Activated T-helper 2 cell treated with anti-CD3 and anti-CD28 coated beads, Interferon-gamma antibody, Interleukin-2, Interleukin-4, amounts not matched to agents 10 μg/mL and 5 μg/mL and 100 μg/mL, durations not matched to agents 14 hours and 24 hours and 36 hours (primary cell): ENCODE measurements at places on chromosomes 5 and 9.

DNA sequence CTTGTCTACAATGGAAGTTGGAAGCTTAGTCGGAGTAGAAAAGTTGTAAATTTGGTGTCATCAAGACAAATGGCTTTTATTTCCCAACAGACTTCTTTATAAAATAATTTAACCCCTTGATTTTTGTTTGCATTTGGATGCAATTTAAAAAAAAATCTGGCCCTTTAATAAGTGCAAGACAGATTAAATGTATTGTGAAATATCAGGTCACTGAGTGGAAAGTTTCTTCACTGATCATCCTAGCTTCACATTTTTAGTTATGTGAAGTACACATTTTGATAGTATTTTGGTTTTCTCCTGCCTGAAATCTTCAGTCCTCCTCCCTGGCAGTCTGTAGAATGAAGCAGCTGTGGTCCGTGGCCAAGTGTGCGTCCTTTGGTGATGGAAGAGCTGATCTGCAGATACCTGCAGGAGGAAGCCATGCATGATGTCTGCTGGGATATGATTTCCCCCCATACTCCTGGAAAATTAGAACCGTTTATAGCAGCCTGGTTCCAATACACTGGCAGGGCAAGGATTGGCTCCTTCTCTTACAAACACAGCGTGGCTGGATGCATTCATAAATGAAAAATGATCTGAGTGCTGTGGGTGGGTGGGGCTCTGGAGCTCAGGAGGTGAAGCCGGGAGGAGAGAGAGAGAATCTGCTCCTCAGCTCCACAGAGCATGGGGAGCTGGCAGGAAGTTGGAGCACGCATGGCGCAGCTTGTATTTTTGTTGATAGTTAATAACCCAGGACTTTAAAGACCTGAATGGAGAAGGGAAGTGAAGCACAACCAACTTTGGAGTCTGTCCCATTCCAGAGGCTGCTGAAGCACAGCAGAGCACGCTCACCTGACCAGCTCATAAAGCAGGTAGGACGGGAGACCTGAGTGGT is 238.4 kb downstream of the GOLPH3 start:
- no peak for DNase-seq

DNA sequence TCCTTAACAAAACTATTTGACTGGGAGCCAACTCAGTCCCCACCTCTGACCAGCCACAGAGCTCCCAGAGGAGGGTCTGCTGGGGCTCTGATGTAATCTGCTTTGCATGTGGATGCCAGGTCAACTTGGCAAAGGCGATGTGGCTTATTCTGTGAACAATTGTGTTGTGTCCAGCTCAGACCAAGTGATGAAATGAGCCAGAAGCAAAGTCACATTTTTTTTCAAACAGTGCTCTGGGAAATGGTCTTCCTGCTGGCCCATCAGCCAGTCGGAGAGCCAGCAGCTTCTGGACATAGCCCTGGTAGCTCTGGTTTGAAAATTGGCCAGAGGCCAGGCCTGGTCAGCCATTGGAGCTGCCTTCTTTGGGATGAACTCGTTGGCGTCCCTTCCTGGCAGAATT is 86.5 kb downstream of the ANGPTL2 start:
- DNase-seq = no peak

GRCh38 chr5:97097326-97098230 is 44.8 kb downstream of the LIX1 start:
- no peak for DNase-seq

- no peak for DNase-seq
These were observed 264.2 kb downstream of the TMEM38B start for GRCh38 chr9:105958587-105958986.

DNA sequence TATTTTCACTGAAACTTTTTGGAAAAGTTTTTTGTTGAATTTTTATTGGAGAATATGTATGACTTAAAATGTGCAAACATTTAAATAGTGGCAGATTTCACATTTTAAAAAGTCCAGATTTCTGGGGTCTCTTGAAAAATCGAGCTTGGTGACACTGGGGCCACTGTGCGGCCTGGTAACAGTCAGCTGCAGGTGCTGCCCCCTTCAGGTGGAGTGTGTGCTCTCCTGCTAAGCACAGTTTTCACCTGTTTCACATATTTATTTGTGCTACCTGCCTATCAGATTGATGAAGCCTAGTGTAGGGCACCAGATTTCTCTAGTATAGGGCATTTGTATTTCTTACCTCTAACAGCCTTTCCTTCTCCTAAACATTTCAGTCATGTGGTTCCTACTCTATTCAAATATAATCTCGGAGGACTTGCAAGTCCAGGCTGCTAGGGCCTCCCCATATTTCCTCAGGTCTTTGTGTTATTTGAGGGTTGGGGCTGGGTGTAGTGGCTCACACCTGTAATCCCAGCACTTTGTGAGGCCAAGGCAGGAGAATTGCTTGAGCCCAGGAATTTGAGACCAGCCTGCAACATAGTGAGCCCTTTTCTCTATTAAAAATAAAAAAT is 95.8 kb upstream of the KLF9 start:
- DNase-seq = no peak

- no peak for DNase-seq
These were observed 160.9 kb upstream of the SLC30A5 start for GRCh38 chr5:68932830-68933434.

DNA sequence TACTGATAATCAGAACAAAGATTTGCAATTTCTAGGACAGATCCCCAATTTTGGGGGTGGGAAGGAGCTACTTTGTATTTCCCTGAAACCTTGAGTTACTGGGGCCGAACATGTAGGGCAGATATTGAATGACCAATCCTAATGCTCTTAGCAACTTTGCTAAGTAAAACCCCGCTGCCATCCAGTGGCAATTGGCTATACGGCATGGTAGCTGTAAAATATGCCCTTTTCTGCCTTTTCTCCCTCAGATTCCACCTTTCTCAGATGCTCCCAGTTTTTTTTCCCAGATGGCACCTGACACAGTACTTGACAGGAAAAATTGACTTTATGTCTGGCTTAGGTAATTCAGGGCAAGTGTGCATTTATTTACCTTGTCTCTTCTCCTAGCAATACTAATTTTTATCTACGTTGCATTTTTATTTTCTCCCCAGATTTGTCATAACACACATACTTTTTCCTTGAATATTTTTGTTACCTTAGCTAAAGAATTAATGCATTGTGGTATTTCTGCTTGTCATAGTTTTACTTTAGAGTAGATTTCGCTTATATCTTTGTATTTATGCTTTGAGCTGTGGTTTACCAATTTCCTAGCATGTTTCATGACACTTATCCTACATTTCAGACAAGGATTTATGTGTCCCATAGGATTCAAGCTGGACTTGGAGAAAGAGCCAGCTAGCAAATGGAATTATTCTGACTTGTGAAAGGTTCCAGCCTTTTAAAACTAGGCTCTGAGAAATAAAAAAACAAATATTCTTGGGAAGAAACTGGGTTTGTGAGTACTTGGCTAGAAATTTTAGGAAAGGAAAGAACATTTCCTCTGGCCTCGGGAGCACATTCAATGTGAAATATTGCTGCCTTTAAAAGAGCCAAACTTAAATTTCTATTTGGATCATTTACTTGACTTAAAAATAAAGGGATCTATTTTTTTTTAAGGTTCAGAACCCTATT is 37.4 kb downstream of the PIK3R1 start:
- DNase-seq = no peak

DNA sequence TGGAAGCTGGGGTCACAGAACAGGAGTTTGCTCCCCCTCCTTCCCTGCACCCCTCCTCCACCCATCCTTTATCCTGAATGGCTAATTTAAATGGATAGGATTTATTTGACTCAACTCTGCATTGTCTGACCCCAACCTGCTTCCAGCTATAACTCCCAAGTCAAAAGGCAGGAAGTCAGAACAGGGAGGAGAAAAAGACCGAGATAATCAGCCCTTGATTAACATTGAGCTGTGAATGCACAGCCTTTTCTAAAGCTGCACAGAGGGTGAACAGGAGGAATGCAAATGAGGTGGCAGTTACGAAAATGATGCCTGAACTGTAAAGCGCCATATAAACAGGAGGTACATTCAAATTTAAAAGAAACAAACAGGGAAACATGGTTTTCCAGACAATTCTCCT is 152.8 kb downstream of the SPOCK1 start:
- no peak for DNase-seq

- DNase-seq = no peak
These were observed 424.3 kb downstream of the SEMA5A start for GRCh38 chr5:9121597-9121996.
